ENCODE measurements at places on chromosomes 16 and 17.

DNA sequence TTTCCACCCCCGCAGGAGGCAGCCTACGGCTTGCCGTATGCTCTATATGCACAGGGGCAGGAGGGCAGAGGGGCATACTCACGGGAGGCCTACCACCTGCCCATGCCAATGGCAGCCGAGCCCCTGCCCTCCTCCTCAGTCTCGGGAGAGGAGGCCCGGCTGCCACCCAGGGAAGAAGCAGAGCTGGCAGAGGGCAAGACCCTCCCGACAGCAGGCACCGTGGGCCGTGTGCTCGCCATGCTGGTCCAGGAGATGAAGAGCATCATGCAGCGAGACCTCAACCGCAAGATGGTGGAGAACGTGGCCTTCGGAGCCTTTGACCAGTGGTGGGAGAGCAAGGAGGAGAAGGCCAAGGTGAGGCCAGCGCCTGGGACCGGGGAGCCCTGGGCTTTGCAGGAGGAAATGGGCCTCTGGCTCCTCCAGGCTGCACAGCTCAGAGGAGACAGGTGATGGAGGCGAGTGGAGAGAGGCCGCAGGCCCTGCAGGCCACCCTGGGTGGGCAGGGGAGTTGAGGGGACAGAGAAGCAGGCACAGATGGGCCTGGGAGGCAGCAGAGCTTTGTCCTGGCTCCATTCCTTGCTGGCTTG, 8.6 kb downstream of the SETD1A start:
- DNase-seq, result no peak

- no peak for DNase-seq
These were observed 486.0 kb downstream of the KCNJ2 start for GRCh38 chr17:70655176-70655958.

GRCh38 chr17:27608328-27609230, 22.4 kb upstream of the LGALS9 start:
- no peak for DNase-seq

DNA sequence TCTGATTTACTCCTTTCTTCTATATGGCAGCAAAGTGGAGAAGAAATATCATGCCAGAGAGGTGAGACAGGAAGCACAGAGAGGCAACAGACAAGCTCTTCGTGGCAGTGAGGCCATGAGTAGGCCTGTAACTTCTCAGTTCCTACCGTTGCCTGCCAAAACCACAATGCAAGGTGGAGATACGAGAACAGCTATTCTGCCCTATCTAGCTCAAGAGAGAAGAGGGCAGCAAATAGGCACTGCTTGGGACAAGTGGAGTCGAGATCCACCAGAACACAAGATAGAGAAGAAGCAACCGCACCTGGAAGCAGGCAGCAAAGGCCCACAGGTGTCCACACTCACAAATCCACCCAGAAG, 24.8 kb downstream of the RANBP10 start:
- no peak for DNase-seq

DNA sequence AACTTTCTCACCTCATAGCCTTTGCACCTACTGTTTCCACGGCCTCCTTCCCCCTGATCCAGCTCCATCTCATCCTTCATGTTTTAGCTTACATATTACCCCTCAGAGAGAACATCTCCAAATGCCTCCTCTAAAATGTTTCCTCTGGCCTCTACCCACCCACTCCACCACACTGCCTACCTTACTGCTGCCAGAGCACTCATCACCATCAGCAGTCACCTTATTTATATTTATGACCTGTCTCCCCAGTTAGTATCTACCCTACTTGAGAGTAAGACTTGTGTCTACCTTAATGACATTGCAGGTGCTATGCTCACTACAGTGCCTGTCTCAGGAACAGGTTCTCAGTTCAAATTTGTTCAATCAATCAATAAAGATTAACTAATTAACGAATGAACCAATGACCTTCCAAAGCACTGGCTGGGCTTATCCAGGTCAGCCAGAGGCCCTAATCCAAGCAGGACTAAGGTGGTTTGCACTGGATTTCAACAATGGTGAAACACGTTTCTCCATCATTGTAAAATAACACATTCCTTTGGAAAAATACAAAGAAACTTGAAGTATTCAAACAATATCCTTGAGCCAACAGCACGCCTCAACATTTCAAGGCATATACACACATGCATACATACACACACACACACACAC, 41.1 kb downstream of the AMFR start:
- DNase-seq, result no peak

- peak; percentile 47 for DNase-seq
These were observed 2.1 kb downstream of the ACE start for GRCh38 chr17:63478814-63479494.

DNA sequence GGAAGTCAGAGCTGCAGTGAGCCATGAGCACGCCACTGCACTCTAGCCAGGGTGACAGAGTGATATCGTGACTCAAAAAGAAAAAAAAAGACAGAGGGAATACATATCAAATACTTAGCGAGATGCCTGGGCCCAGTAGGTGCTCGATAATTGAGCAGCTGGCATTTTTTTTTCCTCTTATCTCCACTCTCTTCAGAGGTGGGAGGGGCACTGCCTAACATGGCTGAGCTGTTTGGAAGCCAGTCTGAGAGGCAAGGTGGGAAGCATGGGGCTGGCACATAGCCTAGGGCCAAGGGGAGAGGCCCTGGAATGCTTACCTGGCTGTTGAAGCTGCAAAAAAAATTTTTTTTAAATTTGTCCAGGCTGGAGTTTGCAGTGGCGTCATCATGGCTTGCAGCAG, 38.4 kb downstream of the HIC1 start:
- no peak for DNase-seq

- no peak for DNase-seq
These were observed 18.5 kb upstream of the CDH15 start for GRCh38 chr16:89152831-89153700.

GRCh38 chr16:14131774-14132695, 60.9 kb downstream of the MRTFB start:
- no peak for DNase-seq

DNA sequence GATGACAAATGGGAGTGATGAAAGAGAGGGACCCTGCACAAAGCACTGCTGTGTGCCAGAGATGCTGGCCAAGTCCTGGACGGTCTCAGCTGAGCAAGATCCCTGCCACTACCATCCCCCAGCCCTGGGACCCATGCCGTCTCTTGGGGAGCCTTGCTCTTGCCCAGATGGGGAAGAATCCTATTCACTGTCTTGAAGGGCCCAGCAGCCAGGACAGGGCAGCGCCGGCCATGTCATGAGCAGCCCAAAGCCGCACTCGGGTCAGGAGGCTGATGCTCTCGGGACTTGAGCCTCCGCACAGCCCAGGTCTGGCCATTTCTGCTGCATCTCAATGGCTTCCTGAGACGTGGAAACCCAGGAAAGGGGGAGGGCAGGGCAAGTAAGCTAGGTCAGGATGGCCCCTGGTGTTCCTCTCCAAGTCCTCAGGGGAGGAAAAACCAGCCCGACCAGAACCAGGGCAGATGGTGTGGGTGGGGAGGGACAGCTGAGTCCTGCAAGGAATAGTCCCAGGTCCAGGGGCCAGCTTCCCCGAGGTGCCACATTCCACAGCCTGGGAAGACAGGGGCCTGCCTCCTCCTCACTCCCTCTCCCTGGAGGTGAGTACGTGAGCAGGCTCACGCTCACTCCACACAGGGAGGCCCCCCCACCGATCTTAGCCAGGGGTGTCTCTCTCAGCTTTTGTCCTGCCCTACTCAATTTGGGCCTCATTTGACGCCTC, 7.8 kb upstream of the KRT19 start:
- DNase-seq, result no peak

DNA sequence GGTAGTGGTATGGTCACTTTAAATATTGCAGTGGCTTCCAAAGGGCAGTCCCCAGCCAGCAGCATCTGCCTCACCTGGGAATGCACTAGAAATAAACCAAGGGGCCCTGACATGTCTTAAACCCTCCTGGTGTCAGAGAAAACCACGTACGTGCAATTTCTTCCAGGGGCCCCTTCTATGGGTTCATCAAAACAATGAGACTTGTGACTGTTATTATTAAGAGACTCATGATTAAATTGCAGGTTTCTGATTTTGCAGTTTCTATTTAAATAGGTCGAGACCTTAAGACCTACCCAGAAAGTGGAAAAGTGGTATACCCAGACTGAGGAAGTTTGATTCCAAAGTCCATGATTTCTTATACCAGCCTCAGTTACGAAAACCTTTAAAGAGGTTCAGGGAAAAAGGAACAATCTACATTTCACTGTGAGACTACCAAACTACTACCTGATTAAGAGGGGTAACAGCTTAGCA, 746 bp upstream of the POLG2 start:
- DNase-seq, result no peak

DNA sequence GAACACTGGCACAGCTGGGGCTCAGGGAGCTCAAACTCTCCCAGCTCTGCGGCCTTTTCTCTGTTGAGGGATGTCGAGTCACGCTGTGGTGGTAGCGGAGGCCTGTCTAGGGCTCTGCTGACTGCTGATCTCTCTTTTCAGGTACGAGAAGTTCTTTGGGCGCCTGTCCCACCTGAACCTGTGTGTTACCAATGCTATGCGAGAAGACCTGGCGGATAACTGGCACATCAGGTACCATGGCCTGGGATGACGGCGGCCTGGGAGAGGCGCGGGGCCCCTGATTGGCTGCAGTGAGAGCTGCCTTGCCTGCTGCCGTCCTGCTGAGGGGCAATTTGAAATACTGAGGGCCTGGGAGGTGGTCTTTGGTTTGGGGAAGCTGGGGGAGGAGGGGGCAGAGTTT, 5.7 kb downstream of the ALG1 start:
- no peak for DNase-seq

DNA sequence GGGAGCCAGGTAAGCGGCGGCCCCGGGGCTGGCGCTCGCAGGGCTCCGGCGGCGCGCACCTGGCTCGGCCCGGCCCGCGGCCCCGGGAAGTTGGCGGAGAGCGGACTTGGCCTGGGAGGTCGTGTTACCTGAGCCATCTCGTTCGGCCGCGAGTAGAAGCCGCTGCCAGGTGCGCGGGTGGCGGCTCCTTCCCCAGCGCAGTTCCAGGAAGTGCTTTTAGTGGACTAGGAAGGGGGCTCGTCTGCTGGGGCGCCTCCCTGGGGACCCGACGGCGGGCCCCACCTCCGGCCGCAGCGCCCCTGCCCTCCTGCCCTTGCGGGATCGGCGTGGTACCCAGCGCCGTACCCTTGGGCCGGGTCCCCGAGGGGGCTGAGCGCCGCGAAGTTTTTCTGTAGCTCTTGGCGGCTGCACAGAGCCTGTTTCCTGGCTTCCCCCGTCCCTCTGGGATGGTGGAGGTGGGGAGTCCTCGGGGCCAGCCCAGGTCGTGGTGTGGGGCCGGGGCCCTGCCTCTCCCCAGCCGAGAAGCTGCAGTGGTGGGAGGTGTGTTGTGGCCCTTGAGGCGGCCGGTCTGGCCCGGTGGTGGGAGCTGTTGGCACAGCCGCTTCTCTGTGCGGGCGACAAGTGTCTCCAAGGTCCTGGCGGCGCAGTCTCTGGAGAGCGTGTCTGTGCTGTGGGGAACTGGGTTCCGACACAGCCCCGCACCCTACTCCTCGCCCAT, 96.9 kb downstream of the RAB11FIP4 start:
- DNase-seq, result no peak

- no peak for DNase-seq
These were observed 368.6 kb downstream of the CDH13 start for GRCh38 chr16:82995286-82995923.

DNA sequence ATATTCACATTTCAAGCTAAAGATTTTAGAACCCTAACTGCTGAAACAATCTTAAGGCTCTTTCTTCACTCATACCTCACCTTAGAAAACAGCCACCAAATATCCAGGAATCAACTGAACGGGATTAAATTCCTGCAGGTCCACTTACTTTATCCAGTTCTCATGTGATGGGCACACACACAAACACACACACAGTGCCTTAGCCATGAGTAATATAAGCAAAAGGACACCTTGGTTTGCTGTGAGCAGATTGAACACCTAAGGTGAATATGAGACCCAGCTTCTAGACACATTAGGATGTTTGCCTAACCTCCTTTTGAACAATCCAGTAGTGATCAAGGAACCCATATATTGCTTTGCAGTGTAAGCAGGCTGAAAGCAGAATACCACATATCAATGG, 81.5 kb downstream of the TUBD1 start:
- no peak for DNase-seq

DNA sequence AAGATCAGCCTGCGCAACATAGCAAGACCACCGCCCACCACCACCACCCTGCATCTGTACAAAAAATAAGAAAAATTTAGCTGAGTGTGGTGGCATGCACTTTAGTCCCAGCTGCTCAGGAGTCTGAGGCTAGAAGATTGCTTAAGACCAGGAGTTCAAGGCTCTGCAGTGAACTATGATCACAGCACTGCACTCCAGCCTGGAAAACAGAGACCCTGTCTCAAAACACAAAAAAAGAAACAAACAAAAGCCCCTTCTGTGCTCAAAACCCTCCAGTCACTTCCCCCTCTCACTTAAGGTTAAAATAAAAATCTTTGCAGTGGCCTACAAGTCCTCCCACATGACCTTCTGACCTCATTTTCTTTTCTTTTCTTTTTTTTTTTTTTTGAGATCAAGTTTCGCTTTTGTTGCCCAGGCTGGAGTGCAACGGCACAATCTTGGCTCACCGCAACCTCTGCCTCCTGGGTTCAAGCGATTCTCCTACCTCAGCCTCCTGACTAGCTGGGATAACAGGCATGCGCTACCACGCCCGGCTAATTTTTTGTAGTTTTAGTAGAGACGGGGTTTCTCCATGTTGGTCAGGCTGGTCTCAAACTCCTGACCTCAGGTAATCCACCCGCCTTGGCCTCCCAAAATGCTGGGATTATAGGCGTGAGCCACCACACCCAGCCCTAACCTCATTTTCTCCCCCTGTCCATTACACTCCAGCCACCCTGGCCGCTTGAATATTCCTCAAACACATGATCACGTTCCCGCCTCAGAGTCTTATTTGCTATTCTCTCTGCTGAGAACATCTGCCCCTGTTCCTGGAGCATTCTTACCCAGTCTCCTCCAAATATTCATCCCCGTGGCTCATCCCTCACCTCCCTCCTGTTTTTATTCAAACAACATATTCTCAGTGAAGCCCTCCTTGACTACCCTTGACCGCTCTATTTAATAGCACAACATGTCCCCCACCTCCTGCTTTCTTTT, 126.6 kb upstream of the MED13 start:
- DNase-seq, result no peak

DNA sequence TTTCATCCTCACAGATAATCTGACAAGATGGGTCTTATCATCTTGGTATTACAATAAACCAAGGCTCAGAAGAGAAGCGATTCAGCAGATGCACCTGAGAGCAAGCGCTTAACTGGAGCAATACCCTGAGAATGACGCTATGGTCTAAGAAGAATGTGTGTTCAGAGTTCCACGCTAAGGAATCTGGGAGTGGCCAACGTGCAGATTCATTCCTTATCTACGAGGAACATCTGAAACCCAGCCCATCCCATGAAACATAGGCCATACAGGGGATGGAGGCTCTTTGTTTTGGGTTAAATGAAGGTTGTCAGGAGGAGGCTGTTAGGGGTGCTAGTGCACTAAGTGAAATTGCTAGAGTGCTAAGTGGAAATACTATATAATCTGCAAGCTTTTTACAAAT, 28.5 kb upstream of the KDM8 start:
- no peak for DNase-seq

- DNase-seq, result no peak
These were observed 208.7 kb downstream of the KCNJ2 start for GRCh38 chr17:70378076-70378475.

DNA sequence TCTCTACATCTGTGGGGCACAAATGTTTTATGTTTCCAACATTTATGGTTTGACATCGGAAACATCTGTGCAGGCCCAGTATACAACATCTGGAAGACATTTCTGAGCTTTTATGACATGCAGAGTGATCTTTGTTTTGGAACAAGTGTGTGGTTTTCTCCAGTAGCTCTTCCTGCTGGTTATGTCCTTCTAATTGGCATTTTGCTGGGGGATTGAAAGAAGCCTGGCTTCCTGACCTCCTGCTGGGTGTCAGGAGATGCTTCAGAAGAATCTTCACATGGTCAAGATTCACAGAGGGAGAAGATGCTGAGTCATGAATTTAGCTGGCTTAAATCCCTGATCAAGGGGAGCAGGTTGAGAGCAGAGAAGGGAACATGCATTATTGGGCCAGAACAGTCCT, 279.5 kb upstream of the MYOCD start:
- DNase-seq, result no peak

Data from stimulated activated CD4-positive, alpha-beta T cell treated with anti-CD3 and anti-CD28 coated beads, Interleukin-1b, Interleukin-23, amount 100 ng/mL, for 24 hours (primary cell).